ENCODE measurements at places on chromosomes 11 and 22. TPM values are rescaled to one million over a fixed set of nuclear protein-coding genes. Genes with fewer than 3 reads are reported as not detected.

Gene MS4A4A
- total RNA-seq = 13.8 TPM

Gene SAA1
- not detected for total RNA-seq

Gene RBMXL2
- not detected for total RNA-seq

Gene CNGA4
- total RNA-seq = 0.49 TPM

Gene C11orf42
- total RNA-seq = not detected

Gene NPAS4
- 2.7 TPM for total RNA-seq

Gene TEX12
- 0.20 TPM for total RNA-seq

Gene DEFB131B
- not detected for total RNA-seq

Gene MN1
- 7.4 TPM for total RNA-seq

Gene SLC5A12
- 0.10 TPM for total RNA-seq

Gene MS4A2
- 11.1 TPM for total RNA-seq

Gene PLEKHB1
- total RNA-seq = 0.20 TPM

Gene OVOL1
- 23.3 TPM for total RNA-seq

Gene NUDT8
- 6.0 TPM for total RNA-seq

- no peak for DNase-seq
These were observed 252.0 kb downstream of the BRD1 start for GRCh38 chr22:49575703-49576081.

DNA sequence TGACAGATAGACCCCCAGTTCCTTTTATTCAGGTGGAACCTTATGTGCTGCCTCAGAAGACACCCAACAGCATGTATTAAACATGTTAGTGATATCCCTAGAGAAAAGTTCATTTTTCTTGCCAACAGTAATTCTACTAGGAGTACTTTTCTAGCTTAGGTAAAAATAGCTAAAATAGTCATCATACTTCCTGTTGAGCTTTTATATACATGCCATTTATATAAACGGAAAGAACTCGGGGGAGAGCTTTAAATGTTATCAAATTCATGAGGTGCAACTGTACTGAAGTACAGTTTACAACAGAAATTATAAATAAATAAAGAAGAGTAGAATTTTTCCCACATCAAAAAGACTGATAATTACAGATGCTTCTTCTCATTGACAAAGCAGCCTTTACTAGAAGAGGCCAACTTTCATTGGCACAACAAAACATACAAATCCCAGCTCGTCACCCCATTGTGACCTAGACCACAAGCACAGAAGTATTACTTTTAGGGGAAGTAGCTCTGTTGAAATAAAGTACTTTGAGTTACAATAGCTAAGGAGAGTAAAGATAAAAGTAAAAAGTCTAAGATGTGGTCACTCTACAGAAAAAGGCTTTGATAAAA is 59.1 kb upstream of the POU2AF2 start:
- DNase-seq = no peak

GRCh38 chr11:120254788-120255518 is 15.0 kb downstream of the POU2F3 start:
- no peak for DNase-seq

GRCh38 chr11:87259736-87260135 is 222.0 kb downstream of the TMEM135 start:
- no peak for DNase-seq

GRCh38 chr11:74672956-74673692 is 58.1 kb downstream of the CHRDL2 start:
- no peak for DNase-seq

DNA sequence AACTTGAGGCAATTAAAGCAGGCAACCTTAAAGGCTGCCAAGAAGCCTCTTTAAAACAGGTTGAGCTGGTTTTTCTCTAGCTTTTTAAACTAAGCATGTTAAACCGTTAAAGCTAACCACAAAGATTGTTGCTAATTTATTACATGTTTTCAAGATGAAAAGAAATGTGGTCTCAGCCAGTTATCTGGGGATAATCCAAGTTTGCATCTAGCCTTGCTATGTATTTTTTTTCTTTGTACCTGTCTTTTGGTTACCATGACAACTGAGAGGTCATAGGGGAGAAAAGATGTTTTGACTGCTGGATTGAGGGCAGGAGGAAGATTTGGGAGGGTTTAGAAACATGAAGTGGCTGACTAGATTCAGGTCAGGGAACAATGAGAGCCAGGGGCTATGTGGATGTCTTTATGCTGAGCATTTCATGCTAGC is 19.2 kb upstream of the PGM2L1 start:
- peak; percentile 52 for DNase-seq

DNA sequence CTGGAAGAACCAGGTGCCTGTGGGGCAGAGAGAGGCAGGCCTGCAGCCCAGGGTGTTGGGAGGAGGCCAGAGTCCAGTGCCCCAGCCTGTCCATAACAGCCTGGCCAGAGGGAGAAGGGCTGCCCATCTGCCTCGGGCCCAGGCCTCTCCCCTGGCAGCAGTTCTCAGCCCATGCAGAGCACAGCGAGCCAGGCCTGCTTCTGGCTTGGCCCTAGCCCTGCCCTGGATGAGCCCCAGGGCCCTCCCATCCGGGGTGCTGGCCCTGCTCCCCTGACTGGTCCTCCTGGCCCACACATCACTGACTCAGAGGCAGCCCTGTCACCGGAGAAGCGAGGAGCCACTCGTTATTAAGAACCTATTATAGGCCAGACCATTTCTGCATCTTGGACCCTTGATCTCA is 19.7 kb upstream of the MYRF start:
- DNase-seq = no peak

- no peak for DNase-seq
These were observed 41.2 kb downstream of the RTL6 start for GRCh38 chr22:44456661-44457412.

DNA sequence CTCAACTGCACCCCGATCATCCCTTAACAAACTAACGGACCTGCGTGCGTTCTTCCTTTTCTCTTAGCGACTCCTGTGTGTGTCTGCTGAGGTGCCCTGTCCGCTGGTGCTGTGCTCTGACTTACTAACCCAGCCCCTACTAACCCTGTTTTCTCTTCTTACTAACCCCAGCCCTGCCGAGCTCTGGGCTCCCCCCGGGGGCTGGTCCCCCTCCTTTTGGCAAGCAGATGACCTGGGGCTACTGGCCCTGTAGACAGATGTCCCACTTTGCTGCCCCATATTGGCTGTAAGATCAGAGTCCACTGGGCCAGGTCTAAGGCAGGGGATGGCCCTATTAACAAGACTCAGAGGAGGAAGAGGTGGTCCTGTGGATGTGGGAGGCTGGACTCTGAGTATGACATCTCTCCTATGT is 14.7 kb downstream of the MIAT start:
- no peak for DNase-seq

- no peak for DNase-seq
These were observed 2.4 kb downstream of the WNT11 start for GRCh38 chr11:76203937-76204336.

GRCh38 chr11:67369801-67370284 is 3.6 kb downstream of the CLCF1 start:
- no peak for DNase-seq

GRCh38 chr11:45239733-45240132 is 46.4 kb downstream of the SYT13 start:
- no peak for DNase-seq

DNA sequence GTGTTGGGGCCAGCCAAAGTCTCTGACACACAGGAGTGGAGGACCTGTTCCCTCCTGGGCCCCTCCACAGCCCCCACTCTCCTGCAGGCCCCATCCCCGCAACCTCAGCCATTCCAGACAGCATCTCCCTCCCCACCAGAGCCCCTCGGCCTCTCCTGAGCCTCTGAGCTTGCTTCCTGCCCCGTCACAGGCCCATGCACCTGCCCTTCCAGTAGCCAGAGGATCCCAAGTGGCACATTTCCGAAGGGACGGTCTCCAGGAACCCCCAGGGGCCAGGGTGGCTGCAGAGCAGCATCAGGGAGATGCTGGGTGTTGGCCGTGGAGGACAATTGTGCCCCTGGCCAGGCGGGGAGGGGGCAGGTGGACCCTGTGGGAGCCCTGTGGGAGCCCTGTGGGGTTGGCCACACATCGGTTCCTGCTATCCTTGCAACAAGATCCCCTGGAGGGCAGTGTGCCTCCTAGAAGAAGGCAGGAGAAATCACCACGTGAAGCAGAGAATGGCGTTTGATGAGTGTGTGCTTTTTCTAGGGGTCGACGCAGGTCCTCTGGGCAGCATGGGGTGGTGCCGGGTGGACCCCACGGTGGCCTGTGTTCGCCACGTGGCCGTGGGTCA is 45.3 kb upstream of the PPARA start:
- DNase-seq = no peak

DNA sequence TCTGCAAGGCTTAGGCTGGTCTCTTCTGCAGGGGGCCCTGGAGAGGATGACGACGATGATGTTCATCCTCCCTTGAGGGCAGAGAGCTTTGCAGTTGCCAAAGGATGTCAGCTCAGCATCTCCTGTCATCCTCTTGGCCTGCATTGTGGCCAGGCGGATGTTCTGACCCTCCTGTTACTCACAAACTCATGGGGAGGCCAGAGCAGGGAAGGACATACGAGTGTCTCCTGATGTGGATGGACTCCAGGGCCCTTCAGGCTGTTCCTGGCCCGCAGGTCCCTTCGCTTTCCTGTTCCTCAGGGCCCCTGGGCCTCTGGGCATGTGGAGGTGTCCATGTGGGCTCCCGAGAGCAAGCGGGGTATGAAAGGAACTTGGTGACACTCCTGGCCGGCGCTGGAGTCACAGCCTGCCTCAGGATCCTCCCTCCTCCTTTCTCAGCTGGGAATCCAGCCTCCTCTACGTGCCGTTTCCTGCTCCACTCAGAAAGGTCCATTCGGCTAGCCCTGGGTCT is 8.5 kb downstream of the ADORA2A start:
- no peak for DNase-seq

DNA sequence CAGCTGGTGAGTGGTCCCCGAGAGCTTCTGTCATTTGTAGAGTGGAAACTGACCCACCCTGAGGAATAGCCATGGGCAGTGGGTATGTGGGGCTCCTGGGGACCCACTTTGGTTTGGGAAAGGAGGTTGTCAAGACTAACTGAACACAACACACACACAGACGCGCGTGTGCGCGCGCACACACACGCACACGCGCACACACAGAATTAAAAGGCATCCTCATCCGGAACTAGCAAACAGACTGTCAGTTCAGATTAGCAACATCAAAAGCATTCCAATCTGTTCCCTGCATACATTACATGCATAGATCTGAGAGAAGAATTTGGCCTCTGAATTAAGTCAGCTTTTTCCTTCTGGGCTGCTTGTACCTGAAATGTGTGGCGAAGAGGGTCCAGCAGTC is 284.7 kb downstream of the ST3GAL4 start:
- no peak for DNase-seq

DNA sequence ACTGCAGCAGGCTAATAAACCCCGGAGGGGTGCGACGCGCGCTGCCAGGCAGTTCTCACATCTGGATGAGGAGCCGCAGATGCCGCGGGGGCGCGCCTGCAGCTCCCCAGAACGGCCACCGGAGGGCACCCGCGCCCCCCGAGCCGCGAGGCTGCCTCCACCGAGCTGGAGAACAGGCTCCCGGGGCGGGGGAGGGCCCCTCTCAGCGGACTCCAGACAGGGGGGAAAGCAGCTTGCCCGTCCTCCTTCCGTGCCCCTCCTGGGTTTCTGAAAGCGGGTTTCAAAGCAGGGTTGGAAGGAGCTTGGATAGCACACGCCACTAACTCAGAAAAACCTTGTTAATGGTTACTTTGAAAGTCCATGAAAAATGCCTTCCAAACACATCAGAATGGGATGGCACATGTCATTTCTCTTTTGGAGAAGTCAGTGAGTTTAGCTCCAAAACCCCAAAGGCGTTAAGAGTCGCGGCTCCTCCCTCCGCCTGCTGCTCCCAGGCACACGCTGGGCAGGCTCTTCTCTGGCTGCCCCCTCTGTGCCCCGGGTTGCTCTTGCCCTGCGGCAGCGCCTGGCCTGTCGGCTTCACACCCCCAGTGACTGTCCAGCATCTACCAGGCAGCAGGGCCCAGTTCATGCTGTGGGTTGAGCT is 317.8 kb downstream of the NTM start:
- peak; percentile 35 for DNase-seq

- DNase-seq = no peak
These were observed 4.3 kb upstream of the FUT4 start for GRCh38 chr11:94539420-94539819.

DNA sequence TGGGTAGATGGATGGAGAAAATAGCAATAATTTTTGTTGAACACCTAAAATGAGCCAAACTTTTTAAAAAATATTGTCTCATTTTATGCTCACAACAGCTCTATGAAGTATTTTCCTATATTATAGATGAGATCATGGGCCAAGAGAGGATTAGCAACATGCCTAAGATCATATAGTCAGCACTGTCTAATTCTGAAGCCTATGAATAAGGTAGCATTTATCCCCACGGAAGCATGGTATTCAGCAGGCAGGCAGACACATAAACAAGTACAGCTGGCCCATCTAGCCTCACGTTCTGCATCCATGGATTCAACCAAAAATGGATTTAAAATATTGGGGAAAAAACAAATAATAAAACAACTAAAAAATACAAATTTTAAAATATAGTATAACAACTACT is 21.9 kb upstream of the RAB30 start:
- no peak for DNase-seq

GRCh38 chr22:22168190-22168940 is 76.2 kb upstream of the VPREB1 start:
- no peak for DNase-seq

DNA sequence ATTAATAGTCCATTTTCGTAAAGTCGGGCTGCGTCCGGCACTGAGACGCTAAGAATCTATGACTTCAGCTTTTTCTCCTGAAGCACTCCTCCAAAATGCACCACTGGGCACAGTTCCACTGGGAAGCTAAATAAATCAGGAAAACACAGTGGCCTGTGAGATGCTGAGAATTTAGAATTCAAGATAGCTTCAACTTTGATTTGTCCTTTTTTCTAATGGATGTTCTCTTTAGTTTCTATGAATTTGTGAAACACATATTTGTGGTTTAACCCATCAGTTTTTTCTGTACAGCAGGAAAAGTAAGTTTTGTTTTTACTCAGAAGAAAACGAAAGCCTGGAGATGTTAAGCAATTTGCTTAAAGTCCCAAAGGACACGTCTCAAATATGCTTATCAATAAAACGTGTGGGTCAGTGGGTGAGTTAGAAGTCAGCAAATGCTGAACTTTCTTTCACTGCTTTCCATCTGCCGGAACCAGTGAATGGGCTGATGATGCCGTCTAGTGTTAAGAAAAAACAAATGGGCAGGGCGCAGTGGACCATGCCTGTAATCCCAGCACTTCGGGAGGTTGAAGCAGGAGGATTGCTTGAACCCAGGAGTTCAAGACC is 40.7 kb upstream of the CLMP start:
- DNase-seq = no peak

- peak; percentile 82 for DNase-seq
These were observed 297.1 kb downstream of the ETS1 start for GRCh38 chr11:128290106-128290840.

- no peak for DNase-seq
These were observed 35.6 kb downstream of the SERPINH1 start for GRCh38 chr11:75597636-75598035.

- no peak for DNase-seq
These were observed 1.4 kb upstream of the UVRAG start for GRCh38 chr11:75813622-75814039.

DNA sequence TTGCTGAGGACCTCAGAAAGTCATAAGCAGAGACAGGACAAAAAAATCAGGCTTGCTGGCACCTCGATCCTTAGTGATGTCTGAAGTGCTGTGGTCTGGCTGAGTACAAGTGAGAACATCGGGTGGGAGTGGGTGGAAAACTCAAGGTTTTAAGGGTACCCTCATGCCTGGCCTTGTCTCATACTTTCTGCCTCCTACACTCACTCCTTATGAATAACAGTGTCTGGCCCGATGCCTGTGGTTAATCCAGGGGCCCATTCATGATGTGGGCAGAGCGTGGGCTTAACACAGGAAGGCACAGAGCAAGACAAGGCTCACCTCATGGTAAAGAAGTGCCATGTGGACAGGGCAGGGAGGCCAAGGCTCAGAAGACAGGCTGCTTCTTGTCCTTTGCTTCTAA is 11.0 kb upstream of the UCP3 start:
- no peak for DNase-seq
